ENCODE measurements at places on chromosomes 11 and 22. TPM values are rescaled to one million over a fixed set of nuclear protein-coding genes. Genes with fewer than 3 reads are reported as not detected.

E2F8 gene
- total RNA-seq, result 2.7 TPM

MLC1 gene
- 0.49 TPM for total RNA-seq

CRYBB3 gene
- not detected for total RNA-seq

RIC3 gene
- 27.2 TPM for total RNA-seq

PATE2 gene
- not detected for total RNA-seq

OR52N4 gene
- not detected for total RNA-seq

DNA sequence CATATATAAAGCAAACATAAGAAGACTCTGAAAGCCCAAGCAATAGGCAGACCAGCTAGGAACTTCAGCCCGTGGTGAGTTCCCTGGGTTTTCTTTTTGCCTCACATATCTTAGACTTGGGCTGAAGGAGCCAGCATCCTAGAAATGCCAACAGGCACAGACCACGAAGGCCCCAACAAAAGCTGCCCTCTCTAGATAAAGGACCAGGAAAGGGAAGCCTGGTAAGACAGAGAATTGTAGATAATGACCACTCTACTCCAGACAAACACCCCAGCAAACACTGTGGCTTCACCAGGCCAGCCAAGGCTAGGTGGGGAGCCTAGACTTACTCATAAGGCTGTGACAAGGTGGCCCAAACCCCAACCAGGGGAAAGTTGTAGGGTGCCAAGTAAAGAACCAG is 11.2 kb downstream of the GAL start:
- H3K27ac ChIP-seq, result no peak overlapping the region
- no peak for DNase-seq
- no peaks in the 10 kb centered on the region for H3K36me3 ChIP-seq
- H3K4me3 ChIP-seq, result no peak overlapping the region

- H3K27me3 ChIP-seq, result no peaks in the 10 kb centered on the region
- DNase-seq, result peak; percentile 70
- no peaks in the 10 kb centered on the region for H3K36me3 ChIP-seq
- H3K27ac ChIP-seq, result no peak overlapping the region
Observed at GRCh38 chr22:19819911-19820879, 34.5 kb downstream of the GNB1L start.

- H3K4me1 ChIP-seq, result peaks cover 3% of the 10 kb centered on the region
- H3K27me3 ChIP-seq, result no peaks in the 10 kb centered on the region
- no peak overlapping the region for H3K4me3 ChIP-seq
Observed at GRCh38 chr11:117837791-117838190, 13.2 kb upstream of the FXYD2 start.

DNA sequence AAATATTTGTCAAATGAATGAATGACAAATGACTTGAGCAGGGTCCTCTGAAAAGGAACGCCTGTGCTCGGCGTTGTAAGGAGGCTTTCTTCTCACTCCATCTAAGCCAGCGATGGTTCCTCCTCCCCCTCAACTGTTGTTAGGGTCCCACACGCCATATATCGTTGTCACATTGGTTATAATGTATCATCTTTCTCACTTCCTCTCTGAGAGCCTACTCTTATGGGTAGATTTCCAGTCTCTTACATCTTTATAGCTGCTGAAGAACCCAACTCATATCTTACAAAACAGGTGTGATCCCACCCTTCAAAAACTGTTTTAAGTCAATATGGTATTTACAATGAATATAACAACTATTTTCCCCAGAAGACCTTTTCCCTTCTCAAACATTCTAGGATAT is 81.5 kb downstream of the NAV2 start:
- peaks cover 13% of the 10 kb centered on the region for H3K4me1 ChIP-seq
- H3K4me3 ChIP-seq, result no peak overlapping the region
- H3K36me3 ChIP-seq, result no peaks in the 10 kb centered on the region
- no peak overlapping the region for H3K27ac ChIP-seq
- no peaks in the 10 kb centered on the region for H3K27me3 ChIP-seq
- no peak for DNase-seq

DNA sequence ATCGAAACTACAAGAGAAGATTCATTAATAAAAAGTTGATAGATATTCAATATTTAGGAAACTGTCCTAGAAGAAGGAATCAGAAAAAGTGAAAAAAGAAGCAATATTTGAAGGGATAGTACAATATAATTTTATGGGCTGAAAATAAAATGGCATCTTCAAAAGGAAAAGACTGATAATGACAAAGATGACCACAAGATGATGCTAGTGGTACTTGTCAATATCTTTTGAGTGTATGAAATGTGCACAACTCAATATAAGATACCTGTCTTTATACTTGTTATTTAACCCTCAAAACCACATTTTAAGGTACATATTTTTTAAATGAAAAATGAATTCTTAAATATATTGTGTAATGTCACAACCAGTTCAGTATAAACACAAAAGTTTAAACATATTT is 1059.6 kb upstream of the RAG2 start:
- H3K4me3 ChIP-seq, result no peak overlapping the region
- H3K27me3 ChIP-seq, result no peaks in the 10 kb centered on the region
- H3K36me3 ChIP-seq, result no peaks in the 10 kb centered on the region
- no peak for DNase-seq

DNA sequence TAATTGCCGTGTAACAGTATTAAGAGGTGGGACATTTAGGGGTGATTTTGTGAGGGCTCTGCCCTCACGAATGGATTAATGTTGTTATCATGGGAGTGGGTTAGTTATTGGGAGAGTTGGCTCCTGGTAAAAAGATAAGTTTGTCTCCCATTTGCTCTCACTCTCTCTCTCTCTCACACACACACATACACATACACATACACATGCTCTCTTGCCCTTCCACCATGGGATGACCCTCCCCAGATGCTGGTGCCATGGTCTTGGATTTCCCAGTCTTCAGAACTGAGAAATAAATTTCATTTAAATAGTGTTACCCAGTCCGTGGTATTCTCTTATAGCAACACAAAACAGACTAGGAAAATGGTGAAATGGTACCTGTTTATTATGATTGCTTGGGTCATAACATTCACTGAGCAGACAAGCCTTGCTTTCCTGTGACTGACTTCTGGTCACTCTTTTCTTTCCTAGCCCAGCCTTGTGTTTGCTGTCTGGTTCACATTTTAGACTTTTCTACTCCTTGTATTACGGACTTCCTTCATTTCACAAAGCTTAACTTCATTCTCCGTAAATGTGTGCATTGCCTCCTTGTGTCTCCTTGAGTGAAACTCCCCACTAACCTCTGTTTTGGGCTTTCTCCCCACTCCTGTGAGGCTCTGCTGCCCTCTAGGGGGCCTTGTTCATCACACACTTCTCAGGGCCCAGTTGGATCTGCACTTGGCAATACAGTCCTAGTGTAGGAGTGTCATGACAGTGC is 206.5 kb upstream of the CTSC start:
- DNase-seq, result peak; percentile 84
- no peak overlapping the region for H3K4me3 ChIP-seq
- no peak overlapping the region for H3K27ac ChIP-seq
- no peaks in the 10 kb centered on the region for H3K36me3 ChIP-seq
- peaks cover 4% of the 10 kb centered on the region for H3K4me1 ChIP-seq

GRCh38 chr11:116932181-116932580 is 94.8 kb upstream of the APOA1 start:
- no peaks in the 10 kb centered on the region for H3K36me3 ChIP-seq
- no peak for DNase-seq
- H3K27me3 ChIP-seq, result no peaks in the 10 kb centered on the region
- H3K4me1 ChIP-seq, result peaks cover 43% of the 10 kb centered on the region
- H3K4me3 ChIP-seq, result no peak overlapping the region

- no peak overlapping the region for H3K27ac ChIP-seq
- no peaks in the 10 kb centered on the region for H3K36me3 ChIP-seq
- no peak for DNase-seq
- H3K4me3 ChIP-seq, result no peak overlapping the region
Observed at GRCh38 chr11:79309407-79309806, 131.4 kb downstream of the TENM4 start.

DNA sequence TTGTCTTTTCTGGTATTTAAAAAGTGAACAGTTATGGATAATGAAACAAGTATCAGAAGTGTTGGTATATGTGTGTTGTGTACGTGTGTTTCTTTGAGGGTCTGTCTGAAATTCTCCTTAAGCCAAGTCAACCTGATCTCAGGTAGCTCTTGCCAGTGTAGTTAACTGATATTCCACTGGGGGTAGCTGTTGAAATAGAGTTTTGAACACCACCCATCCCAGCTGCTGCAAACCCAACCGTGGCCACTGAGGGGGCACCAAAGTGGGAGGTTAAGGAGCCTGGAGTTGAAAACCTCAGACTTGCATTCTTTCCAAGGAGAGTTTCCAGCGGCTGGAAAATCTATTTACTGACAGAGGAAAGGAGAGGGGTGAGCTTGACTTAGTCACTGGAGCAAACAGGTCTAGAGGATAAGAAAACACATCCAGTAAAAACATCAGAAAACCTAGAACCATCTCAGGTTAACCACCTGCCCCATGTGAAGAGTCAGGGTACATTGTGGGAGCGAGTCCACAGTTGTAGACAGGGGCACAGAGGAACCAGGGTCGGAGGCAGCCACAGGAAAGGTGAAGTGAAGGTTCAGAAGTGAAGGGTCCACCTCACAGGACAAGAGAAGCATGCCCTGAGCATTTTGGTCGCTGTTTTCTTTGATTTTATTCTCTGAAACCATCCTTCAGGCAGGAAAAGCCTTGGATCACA is 8.8 kb upstream of the CUL5 start:
- no peak overlapping the region for H3K27ac ChIP-seq
- no peak for DNase-seq
- no peaks in the 10 kb centered on the region for H3K27me3 ChIP-seq
- no peaks in the 10 kb centered on the region for H3K4me1 ChIP-seq

GRCh38 chr11:111663820-111664219 is 61.6 kb downstream of the SIK2 start:
- no peak overlapping the region for H3K4me3 ChIP-seq
- H3K27ac ChIP-seq, result no peak overlapping the region
- no peaks in the 10 kb centered on the region for H3K27me3 ChIP-seq
- H3K4me1 ChIP-seq, result peaks cover 13% of the 10 kb centered on the region
- H3K36me3 ChIP-seq, result no peaks in the 10 kb centered on the region

GRCh38 chr22:36839356-36840073 is 21.3 kb upstream of the NCF4 start:
- no peaks in the 10 kb centered on the region for H3K36me3 ChIP-seq
- H3K27me3 ChIP-seq, result peaks cover 35% of the 10 kb centered on the region
- no peak overlapping the region for H3K4me3 ChIP-seq

DNA sequence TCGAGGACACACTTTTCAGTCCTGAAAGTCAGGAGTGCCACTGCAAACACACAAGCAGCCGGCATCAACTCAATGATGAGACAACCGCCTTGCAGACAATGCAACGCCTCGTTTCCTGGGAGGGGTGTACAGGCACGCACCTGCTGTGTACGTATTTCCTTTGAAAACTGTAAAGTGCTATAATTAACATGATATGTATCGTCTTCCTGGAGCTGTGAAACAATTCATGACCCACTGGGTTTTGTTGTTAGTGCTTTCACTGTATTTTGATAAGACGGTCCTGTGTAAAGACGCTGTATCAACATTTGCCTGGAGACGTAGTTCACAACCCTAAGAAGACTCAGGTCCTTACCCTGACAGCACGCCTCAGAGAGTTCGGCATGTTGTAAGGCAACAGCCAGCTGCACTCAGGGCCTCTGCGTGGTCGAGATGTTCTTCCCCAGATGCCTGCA is 105.7 kb upstream of the ANO1 start:
- no peaks in the 10 kb centered on the region for H3K36me3 ChIP-seq
- H3K4me1 ChIP-seq, result no peaks in the 10 kb centered on the region
- no peak overlapping the region for H3K4me3 ChIP-seq

- H3K27ac ChIP-seq, result no peak overlapping the region
- H3K4me3 ChIP-seq, result no peak overlapping the region
- no peaks in the 10 kb centered on the region for H3K27me3 ChIP-seq
- no peak for DNase-seq
- H3K36me3 ChIP-seq, result peaks cover 11% of the 10 kb centered on the region
Observed at GRCh38 chr11:126307706-126308105, 3.8 kb downstream of the DCPS start.

GRCh38 chr11:69695581-69695980 is 8.2 kb downstream of the FGF19 start:
- no peak for DNase-seq
- H3K4me1 ChIP-seq, result no peaks in the 10 kb centered on the region
- H3K27me3 ChIP-seq, result peaks cover 51% of the 10 kb centered on the region

GRCh38 chr11:117754030-117754429 is 43.0 kb downstream of the DSCAML1 start:
- H3K36me3 ChIP-seq, result no peaks in the 10 kb centered on the region
- no peak for DNase-seq
- peaks cover 3% of the 10 kb centered on the region for H3K27me3 ChIP-seq
- H3K4me1 ChIP-seq, result no peaks in the 10 kb centered on the region
- H3K27ac ChIP-seq, result no peak overlapping the region
- no peak overlapping the region for H3K4me3 ChIP-seq

GRCh38 chr11:45993531-45994001 is 71.1 kb downstream of the LARGE2 start:
- no peak for DNase-seq
- H3K27me3 ChIP-seq, result no peaks in the 10 kb centered on the region
- H3K4me3 ChIP-seq, result no peak overlapping the region
- no peak overlapping the region for H3K27ac ChIP-seq
- peaks cover 21% of the 10 kb centered on the region for H3K4me1 ChIP-seq
- H3K36me3 ChIP-seq, result no peaks in the 10 kb centered on the region

DNA sequence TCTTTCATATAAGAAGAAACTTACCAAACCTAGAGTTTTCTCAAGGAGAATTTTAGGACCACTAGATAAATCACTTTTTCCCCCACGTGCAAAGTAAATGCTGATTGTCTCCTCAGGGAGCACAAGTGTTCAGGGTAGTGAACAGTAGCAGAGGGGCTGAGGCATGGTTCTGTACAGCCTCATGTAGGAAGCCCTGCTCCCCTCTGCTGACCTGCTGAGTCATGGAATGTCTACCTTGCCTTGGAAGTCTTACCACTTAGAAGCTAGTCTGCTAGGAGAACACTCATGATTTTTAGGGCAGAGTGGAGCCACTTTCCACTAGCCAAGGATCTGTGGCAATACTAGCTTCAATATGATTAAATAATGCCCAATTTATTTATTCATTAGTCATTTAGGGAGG is 2120.6 kb upstream of the RAG2 start:
- no peaks in the 10 kb centered on the region for H3K27me3 ChIP-seq
- DNase-seq, result no peak
- no peak overlapping the region for H3K4me3 ChIP-seq
- H3K4me1 ChIP-seq, result no peaks in the 10 kb centered on the region

GRCh38 chr22:20439556-20439927 is 1.9 kb upstream of the SCARF2 start:
- peaks cover 33% of the 10 kb centered on the region for H3K27me3 ChIP-seq
- DNase-seq, result no peak
- H3K4me3 ChIP-seq, result no peak overlapping the region
- H3K4me1 ChIP-seq, result peaks cover 36% of the 10 kb centered on the region
- H3K27ac ChIP-seq, result no peak overlapping the region

- H3K27ac ChIP-seq, result no peak within 1 kb of the TSS
- peaks cover 23% of the 10 kb centered on the region for H3K4me1 ChIP-seq
- DNase-seq, result no peak
- H3K4me3 ChIP-seq, result peak within 1 kb of the TSS; percentile 53
- no peaks in the 10 kb centered on the region for H3K36me3 ChIP-seq
Observed at GRCh38 chr11:64035576-64035975, at the start of gene FLRT1. Gene FLRT1, plus strand, starts transcription at chr11:64035931. Its CDS starts 80,337 bp downstream, at chr11:64116268.
